ENCODE measurements at places on chromosomes 6 and 20.

GRCh38 chr6:45310118-45310788, 17.9 kb upstream of the RUNX2 start:
- DNase-seq: no peak

- DNase-seq: peak; percentile 51
Observed at GRCh38 chr20:62668441-62669027, 26.2 kb downstream of the SLCO4A1 start.

- no peak for DNase-seq
Observed at GRCh38 chr20:38872491-38873049, 53.6 kb upstream of the FAM83D start.

DNA sequence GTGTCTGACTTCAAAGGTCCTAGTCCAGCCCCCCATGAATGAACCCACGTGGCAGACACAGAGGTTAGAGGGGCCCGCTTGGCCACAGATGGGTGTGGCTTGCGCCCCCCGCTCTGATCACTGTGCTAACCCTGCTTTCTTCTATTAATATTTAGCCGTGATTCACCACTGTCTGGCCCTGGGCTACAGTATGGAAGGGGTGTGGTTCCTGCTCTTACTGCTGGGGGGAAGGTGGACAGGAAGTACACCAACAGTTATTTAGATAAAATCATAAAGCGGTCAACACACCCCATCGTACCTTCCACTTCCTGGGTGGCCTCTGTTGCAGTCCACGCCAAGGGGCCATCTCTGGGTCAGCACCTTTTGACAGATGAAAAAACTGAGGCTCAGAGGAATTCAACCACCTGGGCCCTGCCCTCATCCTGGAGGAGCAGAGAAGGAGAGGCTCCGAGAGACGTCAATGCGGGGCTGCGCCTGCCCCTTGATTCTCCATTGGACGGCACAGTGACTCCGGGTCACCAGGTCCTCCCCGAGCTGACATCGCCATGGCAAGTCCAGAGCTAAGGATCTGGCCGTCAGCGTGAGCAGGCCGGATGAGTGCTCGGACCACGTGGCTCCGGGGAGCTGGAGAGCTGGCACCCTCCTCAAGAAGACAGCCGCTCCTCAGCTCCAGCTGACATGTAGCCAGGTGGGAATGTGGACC, 206.3 kb downstream of the PREX1 start:
- no peak for DNase-seq

- DNase-seq: no peak
Observed at GRCh38 chr6:134295953-134296553, 21.9 kb downstream of the SGK1 start.

DNA sequence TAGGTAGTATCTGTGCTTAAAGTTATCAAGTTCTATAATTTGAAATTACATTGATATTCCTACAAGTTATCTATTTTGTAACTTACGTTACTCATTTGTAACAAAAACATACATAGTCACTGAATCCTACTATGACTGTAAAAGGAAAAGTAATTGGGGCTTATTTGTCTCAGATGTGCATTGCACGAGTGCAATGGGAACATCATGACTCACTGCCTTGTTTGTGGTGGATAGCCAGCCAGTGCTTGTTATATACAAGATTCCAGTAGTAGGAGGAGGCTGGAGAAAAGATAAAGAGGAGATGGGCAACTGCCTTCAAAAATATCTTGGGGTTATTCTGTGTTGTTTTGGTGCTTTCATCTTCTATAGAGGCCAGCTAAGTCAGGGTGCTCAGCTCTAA, 164.1 kb downstream of the RNF144B start:
- DNase-seq: no peak

DNA sequence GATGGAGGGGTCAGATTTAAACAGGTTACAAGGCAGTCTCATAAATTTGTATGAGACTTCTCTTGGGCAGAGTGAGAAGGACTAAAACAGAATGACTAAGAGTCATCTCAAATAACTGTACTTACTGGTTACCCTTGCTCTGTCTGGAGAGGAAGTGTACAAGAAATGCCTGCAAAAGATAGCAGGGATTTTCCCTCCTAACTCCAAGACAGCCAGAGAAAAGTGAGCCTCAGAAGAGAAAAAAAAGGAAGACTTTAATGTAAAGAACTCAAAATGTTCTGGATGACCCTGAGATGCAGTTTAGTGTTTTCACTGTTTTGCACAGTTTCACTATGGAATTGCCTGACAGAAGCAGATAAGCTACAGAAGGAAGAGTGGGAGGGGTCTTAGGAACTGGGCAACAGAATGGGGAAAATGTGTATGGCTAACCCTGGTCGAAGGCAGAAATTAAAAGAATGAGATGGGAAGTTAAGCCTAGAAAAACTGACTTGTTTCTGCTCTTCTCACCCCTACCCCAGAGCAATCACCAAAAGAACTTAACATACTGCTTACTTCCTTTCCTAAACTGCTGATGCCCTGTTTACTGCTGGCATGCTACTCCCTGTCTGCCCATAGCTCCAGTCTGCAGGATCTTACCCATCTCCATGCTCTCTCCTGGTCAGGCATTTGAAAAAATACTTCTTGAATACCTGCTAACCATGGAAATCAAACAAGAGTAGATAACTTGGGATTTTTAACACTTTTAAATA, 98.1 kb upstream of the MARCKS start:
- no peak for DNase-seq

GRCh38 chr6:121055572-121056163, 278.6 kb downstream of the TBC1D32 start:
- peak; percentile 0 for DNase-seq

GRCh38 chr6:40779409-40779808, 192.2 kb upstream of the LRFN2 start:
- no peak for DNase-seq

- peak; percentile 85 for DNase-seq
Observed at GRCh38 chr6:83215131-83216047, 22.2 kb downstream of the RWDD2A start.

DNA sequence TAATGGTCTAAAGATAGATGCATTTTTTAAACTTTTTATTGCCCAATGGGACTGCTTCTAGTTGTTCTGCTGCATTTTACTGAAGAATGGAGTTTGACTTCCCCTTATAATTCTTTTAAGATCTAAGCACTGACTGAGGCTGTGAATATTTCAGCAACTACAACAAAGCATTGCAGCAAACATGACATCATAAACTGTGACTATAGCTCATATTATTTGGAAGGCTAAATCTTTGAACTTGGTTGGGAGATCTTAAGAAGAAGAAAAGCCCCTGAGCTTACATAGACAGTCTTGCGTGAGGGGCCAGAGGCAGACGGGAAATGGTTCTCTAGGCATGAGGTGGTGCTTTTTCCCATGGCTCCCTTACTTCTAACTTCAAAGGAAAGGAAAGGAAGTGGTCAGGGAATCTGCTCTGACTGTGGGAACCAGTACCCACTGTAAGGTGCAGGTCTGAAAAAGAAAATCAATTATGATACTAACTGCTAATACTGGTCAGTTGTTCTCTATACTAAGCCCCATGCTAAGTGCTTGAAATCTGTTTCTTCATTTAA, 14.8 kb downstream of the HEY2 start:
- no peak for DNase-seq

GRCh38 chr6:104959026-104959858, 2.3 kb downstream of the LIN28B start:
- DNase-seq: no peak

DNA sequence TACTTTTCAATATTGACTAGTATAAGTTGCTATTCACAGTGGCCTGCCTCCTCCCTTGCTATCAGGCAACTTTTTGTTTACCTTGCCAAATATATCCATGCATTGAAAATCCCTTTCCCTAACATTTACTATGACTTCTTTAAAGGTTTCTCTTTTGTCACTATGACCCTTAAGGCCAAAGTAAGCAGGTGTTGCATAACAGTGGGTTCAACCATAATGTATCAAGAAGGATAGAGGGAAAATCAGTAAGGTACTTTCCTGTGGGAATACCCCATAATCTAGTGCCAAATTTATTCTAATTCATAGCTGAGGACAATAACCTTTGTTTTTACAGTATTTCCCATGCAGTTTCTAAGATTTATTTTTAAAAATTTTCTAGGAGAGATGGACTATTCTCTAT, 527.6 kb downstream of the CDKAL1 start:
- no peak for DNase-seq

DNA sequence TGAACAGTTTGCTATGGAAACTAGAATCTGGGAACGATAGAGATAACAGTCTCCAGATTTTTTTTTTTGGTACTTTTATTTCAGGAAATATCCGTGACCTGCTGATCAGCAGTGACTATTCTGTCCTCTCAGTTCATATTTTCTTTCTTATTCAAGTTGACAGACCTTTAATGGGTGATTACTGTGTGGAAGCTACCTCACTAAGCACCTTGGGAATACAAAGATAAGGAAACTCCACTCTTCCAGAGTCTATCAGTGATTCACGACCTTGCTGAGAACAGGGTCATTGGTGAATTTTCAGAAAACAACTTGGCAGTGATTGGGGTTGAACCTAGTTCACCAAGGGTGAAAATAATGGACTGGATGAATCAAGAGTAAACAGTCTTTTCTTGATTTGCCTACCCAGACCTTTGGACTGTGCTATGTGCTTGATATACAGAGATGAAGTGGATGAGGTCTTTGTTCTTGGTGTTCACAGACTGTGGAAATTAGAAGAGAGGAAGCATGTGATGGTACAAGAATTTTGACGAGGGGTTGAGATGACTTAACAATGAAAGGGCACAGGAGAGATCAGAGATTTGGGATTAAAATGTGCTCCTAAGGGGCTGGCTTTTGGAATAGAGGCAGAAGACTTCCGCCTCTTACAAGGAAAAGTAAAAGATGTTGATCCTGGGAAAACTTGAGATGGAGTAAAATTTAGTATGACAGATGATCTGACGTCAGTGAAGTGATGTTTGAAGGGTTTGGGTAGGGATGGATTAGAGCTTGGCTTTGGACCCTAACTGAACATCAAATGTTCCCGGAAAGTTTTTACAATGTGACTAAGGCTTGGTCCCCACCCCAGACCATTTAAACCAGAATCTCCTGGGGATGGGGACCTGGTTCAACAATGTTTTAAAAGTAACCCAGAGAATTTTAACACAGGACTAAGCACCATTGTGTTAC, 1.2 kb downstream of the KAT14 start:
- DNase-seq: no peak

DNA sequence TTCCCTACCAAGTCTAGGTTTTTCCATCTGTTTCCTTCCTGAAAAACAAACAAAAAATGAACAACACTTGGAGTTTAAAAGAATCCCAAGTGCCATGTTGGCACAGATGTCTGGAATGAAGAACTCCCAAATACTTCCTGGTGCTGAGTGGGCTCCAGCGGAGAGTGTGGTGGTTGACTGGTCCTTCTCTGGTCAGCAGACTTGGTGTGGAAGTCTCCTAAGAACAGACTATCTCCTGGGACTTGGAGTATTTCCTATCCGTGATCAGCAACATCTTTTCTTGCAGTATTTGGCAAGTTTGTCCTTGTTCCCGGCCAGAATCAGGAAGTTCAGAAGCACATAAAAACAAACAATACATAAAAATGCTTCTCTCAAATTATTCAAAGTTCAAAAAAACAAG, 154.1 kb downstream of the MTFR2 start:
- no peak for DNase-seq

DNA sequence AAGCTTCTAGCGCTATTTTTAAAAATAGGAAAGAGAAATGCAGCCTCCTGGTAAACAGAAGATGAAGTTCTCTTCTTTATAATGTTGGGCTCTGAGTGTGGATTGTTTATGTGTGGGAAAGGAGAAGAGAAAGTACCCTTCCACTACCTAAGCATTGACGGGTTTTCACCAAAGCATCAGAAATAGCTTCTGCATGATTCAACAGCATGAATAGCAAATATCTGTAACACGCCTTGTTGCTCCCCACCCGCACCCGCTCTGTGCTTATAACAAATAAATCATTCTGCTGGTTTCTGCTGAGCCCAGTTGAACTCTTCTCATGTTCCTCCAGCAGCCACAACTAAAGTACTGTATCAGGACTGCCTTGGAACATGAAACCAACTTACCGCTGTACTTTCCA, 20.7 kb downstream of the TXLNB start:
- DNase-seq: no peak

DNA sequence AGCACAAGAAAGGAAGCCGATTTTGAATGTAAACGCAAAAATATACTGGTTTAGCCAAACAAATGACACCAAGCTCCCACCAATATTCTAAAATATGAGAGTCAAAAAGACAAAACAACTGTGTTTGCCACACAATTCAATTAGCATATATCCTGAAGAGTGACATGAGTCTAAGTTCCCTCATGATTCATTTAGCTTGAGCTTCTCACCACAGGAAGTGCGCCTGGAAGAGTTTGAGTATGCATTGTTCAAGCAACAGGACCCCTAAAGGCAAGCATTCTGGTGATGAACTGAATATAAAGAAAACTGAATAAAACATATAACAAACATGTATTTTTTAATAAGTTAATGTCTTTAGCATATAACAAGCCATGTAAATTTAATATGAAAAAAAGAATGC, 115.2 kb upstream of the RUNX2 start:
- DNase-seq: no peak

DNA sequence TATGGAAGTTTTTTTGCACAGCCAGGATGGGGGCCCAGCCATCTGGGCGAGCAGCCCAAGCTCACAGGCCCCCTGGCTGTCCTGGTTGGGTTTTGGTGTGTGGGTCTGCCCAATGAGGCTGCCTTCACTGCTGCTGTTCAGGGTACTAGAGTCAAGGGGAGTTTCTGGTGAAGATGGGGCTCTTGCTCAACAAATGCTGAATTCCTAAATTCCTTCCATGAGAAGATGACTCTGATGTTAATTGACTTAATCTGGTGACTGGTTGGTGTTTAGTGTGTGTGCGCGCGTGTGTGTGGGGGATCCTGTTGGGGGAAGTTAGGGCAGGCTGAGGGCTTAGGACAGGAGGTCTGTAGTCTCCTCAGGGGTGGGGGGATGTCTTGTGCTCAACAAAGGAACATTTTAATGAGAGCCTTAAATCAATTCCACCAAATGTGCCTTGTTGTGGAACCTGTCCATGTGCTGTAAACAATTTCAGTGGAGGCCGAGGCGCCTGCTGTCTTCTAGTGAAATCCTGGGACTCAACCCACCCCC, 1.9 kb downstream of the PTK7 start:
- DNase-seq: no peak

- no peak for DNase-seq
Observed at GRCh38 chr20:1206366-1207148, 3.3 kb downstream of the C20orf202 start.

- DNase-seq: no peak
Observed at GRCh38 chr6:109458774-109459531, 3.4 kb upstream of the MICAL1 start.

DNA sequence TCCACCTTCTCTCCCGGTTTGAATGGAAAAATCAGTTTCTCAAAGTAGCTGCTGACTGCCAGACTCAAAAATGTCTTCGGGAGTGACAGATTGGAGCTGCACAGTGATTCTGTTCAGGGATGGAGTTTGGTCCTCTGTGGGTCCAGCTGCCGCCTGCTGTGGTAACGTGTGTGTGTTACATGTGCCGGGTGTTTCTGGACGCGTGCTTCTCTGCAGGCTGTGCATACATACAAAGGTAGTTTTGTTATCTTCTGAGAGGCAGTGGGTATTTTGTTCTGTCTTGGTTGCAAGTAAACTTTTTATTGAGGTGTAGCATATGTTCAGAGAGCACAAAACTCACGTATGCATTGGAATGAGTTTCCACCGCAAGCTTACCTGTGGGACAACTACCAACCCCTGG, 41.3 kb upstream of the NAA20 start:
- no peak for DNase-seq

GRCh38 chr6:27216874-27217273, 30.6 kb upstream of the PRSS16 start:
- DNase-seq: no peak
